Epithelial cell of proximal tubule (primary cell): ENCODE measurements at places on chromosomes 7 and 10. TPM values are rescaled to one million over a fixed set of nuclear protein-coding genes. Genes with fewer than 3 reads are reported as not detected.

Gene APBB1IP
- total RNA-seq, result 1.6 and 3.1 TPM in 2 replicates

Gene ASAH2B
- 1.6 and 3.3 TPM in 2 replicates for total RNA-seq

Gene BEND7
- 25.9 and 41.4 TPM in 2 replicates for total RNA-seq

Gene TLX1
- not detected in 2 replicates for total RNA-seq

Gene PLAU
- 406 and 970 TPM in 2 replicates for total RNA-seq

DNA sequence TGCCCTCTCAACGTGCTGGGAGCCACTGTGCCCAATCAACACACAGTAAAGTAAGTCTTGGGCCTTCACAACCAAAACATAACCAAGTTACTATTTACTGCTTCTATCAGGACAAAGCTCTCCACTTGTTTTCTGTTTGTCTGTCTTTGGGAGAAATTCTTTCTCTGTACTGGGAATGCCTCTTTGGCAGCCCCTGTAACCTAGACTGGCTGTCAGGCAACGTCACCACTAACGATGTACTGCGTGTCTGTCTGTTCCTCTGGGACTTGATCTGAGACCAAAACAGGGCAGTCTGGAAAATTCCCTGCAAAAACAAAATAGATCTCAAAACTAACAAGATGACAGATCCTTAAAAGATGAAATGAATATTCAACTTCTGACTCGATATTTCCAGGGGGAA is 113.0 kb downstream of the SMURF1 start:
- no peak for DNase-seq

DNA sequence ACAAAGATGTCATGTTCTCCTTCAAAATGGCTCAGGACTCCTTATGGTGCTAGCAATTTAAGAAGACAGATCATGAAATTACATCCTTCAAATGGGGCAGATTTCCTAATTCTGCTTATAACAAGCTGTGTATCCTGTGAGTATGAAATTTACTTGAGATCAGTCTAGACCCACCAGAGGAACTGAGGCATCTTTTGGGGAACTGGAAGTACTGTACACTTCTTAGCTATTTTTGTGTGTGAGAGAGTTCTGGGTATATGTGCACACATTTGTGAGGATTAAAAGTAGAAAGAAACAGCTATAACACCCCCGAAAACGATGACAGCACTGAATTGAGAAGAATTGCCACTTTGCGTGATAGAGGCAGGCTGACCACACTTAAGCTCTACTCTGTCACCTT is 187.0 kb upstream of the CCDC6 start:
- no peak for DNase-seq

DNA sequence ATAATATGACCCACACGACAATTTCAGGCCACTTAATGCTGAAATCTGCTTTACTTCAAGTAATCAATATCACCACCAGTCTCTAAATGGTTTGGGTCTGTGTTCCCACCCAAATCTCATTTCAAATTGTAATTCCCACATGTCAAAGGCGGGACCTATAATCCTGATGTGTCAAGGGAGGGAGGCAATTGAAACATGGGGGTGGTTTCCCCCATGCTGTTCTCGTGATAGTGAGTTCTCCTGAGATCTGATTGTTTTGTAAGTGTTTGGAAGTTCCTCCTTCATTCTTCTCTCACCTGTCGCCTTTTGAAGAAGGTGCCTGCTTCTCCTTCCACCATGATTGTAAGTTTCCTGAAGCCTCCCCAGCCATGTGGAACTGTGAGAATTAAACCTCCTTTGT is 178.4 kb downstream of the CRPPA start:
- DNase-seq, result no peak

DNA sequence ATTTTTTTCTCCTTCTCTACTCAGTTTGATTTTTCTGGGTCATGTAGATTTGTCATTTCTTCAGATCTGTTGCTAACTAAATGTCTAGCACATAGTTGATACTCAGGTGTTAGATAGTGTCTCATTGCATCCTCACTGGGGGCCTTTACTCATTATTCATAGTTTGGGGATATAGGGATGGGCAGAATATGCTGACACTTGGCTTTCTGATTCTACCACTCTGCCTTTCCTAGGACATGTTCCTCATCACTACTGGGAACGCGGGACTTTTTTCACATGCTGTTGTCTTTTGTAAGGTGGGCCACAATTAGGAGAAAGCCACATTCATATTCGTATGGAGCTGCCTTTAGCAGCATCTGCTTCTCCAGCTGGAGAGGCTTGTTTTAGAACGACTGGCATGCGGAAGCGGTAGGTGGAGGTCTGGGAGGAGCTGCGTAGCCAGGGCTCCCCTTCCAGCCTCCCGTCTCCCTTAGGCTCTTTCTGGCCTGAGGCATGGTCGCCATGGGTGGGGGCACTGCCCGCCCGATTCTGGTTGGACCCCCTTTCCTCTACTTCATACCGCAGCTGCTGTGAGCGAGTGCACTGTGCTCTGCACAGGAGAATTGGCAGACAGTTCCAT is 78.8 kb downstream of the SND1 start:
- no peak for DNase-seq

- DNase-seq, result no peak
These were observed 299.9 kb upstream of the ZMIZ1 start for GRCh38 chr10:78768876-78769275.

DNA sequence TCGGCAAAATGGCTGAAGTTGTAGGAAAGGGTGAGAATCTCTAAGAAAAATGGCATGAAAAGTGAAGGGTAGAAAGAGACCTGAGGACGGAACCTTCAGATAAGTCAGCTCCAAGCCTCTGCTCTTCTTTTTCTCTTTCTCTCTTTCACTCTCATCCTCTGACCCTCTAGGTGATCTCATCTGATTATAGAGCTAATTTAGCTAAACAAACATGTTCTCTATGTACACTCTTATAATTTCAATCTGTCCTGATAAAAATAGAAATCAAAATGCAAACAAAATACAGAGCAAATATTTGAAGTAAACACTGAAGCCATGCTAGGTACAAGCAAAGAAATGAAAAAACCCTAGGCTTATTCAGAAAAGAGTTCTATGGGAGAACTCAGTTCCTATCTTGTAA is 14.4 kb upstream of the CUBN start:
- no peak for DNase-seq

DNA sequence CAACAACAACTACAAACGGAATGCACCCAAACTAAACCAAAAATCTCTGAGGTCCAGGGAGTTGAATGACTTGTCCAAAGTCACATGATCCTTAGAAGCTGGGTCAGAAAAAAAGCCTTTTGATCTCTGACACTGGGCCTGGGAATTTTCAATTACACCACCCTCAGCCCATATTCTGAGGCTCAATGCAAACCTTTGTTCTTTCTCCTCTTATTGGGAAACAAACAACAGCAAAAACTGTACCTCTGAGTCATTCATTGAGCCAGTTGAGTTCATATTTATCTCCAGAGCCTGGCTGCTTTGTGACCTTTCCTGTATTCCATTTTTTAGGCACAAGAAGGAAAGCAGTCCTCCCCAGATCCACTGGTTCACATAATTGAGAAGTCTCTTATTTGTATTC is 51.2 kb upstream of the SORCS1 start:
- no peak for DNase-seq

- DNase-seq, result no peak
These were observed 37.8 kb downstream of the DIP2C start for GRCh38 chr10:651692-652091.

DNA sequence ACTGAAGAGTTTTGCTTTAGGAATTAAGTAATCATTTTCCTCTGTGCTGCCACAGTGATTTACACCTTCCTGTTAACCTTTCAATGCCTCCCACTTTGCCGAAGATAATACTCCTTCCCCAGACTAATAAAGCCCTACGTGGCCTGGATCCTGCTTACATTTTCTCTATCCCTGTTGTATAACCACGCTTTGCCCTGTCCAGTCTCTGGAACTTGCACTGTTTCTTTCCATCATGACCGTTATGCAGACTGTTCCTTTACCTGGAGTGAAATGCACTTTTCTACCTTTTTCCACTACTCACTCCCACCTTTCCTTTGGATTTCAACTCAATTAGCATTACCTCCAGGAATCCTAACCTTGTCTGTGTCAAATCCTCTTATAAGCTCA is 154.4 kb downstream of the PRKG1 start:
- DNase-seq, result no peak

DNA sequence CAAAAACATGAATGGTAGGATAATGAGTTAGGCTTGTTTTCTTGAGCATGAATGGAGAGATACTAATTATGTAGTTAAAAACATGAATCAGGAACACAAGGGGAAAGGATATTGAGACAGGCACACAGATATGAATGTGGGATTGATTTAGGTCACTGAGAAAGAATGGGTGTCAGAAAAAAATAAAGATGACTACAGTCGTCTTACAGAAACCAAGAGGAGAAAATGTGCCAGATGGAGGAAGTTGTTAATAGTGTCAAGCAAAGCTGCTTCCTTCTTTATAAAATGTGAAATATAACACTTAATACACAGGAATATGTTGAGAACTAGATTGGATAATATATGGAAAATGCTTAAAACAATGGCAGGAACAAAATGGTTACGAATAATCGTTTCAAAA is 173.3 kb upstream of the BET1 start:
- DNase-seq, result no peak

GRCh38 chr7:130758429-130759056 is 24.5 kb upstream of the KLF14 start:
- DNase-seq, result no peak

GRCh38 chr7:37546677-37547076 is 98.0 kb upstream of the ELMO1 start:
- DNase-seq, result no peak

DNA sequence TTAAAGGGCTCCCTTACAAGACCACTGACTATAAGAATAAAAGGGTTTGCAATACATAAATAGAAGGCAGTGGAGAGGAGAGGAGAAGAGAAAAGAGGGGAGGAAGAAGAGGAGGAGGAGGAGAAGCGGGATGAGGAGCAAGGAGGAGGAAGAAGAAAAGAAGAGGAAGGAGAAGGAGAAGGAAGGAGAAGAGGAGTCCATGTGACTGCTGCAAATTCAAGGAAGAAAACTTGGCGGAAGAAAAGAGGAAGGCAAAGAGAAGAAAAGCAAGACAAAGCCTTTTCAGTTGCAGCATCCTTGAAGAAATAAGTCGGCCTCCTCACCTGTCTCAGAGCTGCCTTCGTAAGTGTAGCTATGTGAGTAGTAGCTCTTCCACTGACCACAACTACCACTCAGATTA is 22.6 kb downstream of the ASAH2 start:
- no peak for DNase-seq

- no peak for DNase-seq
These were observed 354.0 kb downstream of the ARL4A start for GRCh38 chr7:13041368-13041988.

GRCh38 chr10:58280477-58280876 is 11.5 kb downstream of the CISD1 start:
- no peak for DNase-seq
